ENCODE measurements at places on chromosomes 3 and 15.

DNA sequence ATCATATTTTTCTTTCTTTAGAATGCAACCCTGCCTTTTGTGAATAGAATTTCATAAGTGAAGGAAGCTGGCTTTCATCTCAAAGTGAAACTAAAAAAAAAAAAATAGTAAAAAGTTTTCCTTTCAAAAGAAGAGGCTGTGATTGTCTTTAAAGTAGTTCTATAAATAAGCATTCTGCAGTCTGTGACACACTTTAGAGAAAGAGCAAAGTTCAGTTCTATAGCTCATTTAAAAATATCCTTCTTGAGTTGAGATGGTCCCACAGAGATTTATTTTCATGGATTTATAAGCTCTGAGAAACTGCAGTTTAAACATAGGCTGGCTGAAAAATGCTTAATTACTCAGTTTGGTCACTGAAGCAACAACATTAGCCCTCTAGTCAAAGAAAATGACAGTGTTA, 36.1 kb upstream of the CNTN6 start:
- no peak for DNase-seq

GRCh38 chr3:54065140-54065539, 57.2 kb upstream of the CACNA2D3 start:
- no peak for DNase-seq

DNA sequence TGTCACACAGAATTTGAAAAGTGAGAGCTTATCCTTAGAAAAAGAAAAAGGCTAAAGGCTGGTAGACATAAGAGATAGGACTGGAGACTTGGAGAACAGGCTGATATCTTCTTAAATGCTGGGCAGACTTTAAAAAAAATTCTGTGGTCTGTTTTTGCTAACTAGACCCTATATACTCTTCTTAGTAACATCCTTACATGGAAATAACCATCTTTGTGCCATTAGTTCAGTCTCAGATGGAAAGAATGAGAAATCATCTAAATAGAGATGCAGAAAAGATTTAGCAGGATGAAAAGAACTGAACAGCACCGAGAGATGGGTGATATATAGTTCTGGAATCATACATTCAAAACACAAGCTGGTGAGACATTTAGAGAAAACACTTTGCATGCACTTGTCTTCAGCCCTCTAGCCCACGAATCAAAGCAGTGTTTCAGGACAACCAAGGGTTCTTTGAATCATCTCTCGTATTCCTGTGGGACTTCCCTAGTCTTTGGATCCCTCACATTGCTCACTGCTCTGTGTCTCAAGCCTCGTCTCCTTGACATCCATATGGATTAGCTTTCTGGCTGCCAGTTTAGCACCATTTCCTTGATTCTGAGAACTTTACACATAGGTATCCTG, 93.0 kb upstream of the LYSMD4 start:
- no peak for DNase-seq

DNA sequence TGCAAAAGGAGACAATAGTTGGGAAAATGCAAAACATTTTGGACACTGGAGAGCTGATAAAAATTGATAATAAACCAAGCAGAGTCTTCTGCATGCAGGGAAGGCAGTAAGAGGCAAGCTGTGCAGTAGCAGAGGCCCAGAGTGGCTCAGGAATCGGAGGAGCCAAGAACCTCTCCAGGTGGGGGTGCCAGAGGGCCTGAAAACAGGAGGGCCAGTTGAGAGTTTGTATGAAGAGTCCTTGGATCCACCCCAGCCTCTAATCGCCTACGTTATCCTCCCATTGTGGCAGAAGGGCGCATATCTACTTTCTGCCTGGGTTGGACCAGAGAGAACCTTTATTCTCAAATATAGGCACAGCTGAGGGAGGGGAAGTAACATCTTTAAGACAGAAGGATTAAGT, 48.9 kb upstream of the RBP1 start:
- no peak for DNase-seq

DNA sequence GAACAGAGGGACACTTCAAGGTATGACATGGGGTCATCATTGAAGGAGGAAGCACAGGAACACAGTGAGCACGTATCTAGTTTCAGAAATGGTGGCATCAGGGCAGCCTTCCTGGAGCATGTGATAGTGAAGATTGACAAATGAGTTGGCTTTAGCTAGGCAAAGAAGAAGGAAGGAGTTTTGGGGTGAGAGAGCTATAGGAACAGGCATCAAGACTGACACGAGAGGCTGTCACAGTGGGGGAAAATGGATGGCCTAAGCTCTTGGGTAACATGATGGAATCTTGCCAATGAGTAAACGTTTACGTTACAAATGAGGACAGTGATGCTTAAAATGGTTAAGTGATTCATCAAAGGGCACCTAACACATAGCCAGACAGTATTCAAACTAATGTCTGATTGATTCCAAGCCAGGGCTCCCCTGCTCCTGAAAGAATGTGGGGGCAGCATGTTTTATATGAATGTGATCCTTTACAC, 23.1 kb upstream of the GPR171 start:
- no peak for DNase-seq

DNA sequence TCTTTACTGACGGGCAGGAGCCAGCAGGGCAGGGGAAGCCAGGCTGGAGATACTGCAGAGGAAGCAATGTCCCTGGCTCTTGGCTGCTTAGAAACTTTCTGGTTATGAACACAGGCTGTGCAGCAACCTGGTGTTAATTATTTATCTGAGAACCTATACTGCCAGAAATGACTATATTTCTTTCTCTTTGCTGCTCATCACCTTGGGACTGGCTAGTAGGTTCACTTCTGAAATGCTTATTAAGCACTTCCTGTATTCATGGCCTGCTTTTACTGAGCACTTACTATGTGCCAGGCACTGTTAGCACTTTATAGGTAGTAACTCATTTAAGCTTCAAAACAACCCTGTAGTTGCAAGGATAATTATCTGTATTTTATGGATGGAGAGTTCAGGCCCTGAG, 57.6 kb downstream of the RAB11A start:
- DNase-seq: no peak

Measured in esophagus squamous epithelium (tissue), 5 donors.